ENCODE measurements at places on chromosomes 5 and 9. TPM values are rescaled to one million over a fixed set of nuclear protein-coding genes. Genes with fewer than 3 reads are reported as not detected.

FIBCD1 gene
- total RNA-seq = not detected

GRCh38 chr9:105432247-105432842 lies 15.5 kb upstream of the FSD1L start:
- no peak for DNase-seq

DNA sequence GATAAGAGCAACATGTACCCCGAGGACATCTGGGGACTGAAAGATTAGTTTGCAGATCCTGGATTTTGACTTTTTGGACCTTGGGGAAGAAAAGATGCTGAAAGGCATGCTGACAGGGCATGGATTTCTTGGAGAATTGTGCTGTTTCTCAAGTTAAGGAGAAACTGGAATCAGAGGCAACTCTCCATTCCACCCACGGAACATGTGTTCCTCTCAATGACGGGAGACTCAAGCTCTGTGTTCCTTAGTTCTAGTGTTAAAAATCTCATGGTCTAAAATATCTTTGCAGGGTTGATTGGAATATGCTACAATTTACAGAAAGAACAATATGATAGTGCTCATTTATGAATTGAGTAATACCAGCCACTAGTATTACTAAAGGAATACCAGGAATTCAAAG lies 34.4 kb upstream of the CDH12 start:
- DNase-seq = no peak

C7 gene
- 2.4 TPM for total RNA-seq

DNA sequence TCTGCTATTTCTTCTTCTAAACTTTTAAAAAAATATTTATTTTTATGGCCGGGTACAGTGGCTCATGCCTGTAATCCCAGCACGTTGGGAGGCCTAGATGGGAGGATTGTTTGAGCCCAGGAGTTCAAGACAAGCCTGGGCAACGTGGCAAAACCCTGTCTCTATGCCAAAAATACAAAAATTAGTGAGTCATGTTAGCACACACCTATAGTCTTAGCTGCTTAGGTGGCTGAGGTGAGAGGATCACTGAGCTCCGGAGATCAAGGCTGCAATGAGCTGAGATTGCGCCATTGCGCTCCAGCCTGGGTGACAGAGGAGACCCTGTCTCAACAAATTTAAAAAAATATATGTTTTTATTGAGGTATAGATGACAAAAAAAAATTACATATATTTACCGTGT lies 5.6 kb downstream of the AP3S1 start:
- no peak for DNase-seq

LRRC70 gene
- total RNA-seq = 1.2 TPM

DNA sequence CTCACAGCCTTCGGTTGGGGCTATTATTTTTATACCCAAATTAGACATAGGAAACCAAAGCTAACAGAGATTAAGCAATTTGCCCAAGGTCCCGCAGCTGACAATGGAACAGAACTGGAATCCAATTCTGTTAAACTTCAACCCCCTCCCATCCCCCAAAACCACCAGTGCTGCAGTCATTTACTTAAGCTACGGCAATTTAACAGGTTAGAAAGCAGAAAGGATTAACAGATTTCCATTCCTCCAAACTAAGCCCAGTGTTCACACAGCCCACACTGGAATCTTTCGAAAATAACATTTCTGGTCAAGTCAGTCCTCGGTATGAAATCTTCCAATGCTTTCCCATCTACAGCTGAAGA lies 1023.1 kb upstream of the DMAC1 start:
- DNase-seq = no peak

DNA sequence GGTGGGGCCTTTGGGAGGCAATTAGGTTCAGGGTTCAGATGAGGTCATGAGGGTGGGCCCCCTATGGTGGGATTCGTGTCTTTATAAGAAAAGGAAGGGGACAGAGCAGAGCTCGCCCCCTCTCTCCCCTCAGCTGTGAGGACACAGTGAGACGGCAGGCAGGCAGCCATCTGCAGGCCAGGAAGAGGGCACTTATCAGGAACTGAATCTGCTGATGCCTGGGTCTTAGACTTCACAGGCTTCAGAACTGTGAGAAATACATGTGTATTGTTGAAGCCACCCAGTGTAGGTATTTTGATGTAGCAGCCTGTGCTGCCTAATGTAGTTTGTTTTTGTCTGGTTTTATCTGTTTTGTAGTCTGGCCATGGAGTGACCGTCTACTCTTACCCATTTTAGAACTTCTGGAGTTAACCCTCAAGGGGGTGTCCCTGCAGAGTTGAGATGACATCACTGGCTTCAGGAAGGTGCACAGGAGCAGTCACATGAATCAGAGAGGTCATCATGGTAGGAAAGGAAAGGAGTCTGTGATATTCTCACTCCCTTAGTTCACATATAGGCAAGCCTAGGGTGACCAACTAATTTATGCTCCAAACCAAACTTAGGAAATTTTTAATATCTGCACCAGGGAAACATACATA lies 71.0 kb downstream of the LRRC70 start:
- DNase-seq = no peak

LRRC19 gene
- not detected for total RNA-seq

DNA sequence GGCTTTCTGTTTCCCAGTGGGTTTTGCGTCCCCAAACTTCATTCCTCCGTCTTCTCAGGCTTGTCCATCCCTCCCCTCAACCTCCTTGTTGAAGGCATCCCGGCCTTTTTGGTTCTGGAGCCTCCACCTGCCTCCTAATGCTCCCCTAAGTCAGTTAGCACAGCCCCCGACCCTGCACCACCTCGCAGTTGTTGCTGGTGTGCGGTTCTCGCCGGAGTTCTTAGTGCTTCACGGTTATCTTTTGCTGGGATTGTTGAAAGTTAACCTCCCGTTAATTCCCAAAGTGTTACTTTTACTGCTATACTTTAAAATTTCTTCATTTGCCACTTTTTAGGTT lies 447 bp downstream of the UBLCP1 start:
- DNase-seq = no peak

HNRNPK gene
- total RNA-seq = 207 TPM

DNA sequence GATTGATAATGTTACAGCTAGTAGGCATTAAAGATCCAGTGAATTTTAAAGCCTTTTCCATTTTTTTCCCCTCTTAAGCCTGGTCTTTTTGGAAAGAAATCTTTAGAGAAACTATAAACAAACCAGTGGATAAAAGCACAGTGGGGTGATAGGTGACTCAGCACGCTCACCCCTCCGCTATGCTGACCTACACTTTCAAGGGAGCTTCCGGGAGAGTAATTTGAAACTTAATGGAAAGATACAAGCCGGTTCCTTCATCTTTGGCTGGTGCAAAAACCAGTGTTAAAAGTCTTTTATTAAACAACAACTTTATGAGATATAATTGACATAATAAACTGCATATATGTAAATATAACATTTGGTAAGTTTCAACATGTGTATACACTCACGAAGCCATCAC lies 27.0 kb upstream of the ALDOB start:
- peak; percentile 24 for DNase-seq

DNA sequence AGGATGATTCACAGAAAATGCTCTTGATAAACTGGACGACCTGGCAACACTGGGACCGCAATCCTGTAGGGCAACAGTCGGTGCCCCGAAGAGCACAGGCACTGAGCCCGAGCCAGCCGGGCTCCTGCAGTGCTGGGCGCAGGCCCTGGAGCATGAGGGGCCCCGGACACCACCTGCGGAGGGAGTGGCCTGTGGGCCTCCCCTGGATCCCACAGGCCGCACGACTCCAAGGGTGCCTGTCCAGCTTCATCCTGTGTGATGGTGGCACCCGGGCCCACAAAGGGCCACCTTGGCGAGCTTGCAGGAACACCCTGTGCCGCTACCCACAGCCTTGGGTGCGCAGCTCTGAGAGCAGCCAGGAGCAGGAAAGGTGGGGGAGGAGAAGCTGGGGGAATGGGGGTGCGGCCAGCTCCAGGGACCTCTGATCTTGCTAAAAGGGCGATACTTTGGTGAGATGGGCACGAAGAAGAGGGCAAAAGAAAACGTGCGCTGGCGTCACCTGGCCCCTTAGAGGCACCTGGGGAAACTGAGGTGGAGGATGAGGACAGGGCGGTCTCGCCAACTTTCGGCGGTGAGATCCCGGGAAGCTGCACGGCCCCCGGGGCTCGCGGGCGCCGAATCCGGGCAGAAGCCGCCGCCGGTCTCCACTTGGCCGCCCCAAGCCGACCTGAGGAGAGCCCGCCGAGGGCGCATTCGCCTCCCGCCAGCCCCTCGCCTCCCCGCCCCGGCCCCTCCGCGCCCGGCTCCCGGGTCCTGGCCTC lies 722 bp downstream of the TBC1D9B start:
- peak; percentile 11 for DNase-seq

ARL14EPL gene
- total RNA-seq = 0.18 TPM
